ENCODE measurements at places on chromosomes 1 and 21.
A peak's percentile ranks its signal among the peaks of the same experiment; 100 is the strongest.

GRCh38 chr1:70455291-70455690 lies 44.2 kb downstream of the CTH start:
- DNase-seq: no peak

DNA sequence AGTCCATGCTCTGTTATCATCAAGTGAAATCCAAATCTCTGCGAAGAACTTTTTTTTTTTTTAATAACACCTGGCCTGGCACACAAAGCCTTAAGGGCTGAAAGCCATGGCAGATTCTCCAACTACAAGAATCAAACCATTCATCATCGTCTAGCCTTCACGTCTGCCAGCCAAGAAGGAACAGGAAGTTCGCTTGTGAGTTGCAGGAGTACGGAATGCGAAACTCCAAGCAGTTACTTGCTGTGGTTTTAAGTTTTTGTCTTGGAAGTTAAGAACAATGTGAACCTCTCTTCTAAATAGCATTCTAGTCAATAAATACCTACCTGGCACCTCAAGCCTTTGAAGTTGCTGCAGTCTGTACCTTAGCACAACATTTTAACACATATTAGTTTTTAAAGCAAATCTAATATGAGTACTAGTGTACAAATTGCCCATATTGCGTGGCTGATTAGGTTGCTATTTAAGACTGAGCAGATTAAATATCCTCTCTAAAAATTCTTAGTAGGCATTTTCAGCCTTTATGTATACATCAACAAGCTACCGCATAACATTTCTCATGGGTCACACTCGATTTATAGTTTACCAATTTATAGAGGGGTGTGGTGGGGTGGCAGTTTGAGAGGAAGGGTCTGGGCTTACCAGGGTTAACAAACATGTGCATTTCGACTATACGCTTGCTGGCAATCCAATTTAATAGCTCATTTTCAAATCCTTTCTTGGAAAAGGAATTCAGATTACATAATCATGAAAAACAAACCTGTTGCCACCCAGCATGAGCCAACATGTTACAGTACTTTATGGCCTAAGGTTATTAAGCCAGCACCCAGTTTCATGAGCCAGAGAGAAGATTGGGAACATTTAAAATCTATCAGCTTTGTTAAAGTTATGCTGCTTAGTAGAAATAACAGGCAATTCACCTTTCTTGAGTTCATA lies 22.2 kb upstream of the PTPN14 start:
- no peak for DNase-seq

DNA sequence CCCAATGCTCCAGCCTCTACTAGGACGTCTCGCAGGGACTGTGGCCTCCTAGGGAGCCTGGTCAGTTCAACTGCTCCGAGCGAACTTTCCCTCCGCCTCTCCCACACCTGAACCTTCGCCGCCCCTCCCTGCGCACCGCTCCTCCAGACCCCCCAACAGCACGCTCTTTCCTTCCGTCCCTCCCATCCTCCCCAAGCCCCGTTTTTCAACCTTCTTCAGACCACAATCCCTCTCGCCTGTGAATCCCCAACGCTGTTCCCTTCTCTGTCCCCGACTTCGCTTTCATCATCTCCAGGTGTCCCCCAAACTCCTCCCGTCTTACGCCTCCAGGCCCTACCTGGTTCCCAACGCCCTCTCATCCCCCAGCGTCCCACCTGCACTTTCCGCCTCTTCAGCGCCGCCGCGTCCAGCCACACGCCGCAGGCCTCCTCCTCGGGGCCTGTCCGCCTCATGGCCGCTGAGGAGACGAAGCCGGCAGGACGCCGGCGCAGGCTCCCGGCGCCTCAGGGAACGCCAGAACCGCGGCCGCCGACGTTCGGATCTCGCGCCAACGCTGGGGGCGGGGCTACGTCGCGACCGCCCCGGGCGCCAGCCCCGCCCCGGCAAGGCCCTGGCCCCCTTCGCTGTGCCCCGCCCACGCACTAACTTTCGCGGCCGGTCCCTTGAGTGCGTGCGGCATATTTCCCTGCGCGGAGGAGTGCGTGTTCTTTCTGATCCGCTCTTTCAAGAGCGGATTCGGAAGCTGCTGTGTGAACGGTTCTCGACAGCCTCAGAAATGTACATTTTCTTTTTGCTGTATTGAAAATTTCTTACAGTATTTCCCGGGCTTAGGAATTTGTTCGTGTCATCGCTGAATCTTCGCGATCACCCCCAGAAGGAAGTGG lies at the start of gene AUNIP:
Gene AUNIP, minus strand, starts transcription at position 552 of the 884 bp plus-strand sequence. Its CDS starts 100 bp downstream, at position 452.
- DNase-seq: peak; percentile 78

- DNase-seq: no peak
Measured at GRCh38 chr1:200909757-200910239, 15.1 kb downstream of the INAVA start.

DNA sequence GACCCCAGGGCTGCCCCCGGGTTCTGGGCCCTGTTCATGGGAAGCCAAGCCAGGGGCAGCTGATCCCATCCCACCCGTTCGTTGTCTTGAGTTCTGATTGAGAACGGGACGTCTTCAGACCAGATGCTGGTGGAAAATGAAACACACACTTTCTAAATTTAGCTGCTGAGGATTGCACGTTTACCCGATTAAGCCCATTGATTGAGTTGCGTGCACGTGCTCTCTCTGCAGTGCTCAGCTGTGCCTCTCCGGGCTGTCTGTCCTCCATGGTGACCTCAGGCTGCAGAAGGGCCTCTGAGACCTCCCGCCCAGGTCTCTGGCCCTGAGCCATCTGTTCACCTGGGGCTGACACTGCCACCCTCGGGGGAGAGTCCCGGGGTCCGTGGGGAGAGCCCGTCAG lies 27.0 kb upstream of the PEX10 start:
- no peak for DNase-seq

DNA sequence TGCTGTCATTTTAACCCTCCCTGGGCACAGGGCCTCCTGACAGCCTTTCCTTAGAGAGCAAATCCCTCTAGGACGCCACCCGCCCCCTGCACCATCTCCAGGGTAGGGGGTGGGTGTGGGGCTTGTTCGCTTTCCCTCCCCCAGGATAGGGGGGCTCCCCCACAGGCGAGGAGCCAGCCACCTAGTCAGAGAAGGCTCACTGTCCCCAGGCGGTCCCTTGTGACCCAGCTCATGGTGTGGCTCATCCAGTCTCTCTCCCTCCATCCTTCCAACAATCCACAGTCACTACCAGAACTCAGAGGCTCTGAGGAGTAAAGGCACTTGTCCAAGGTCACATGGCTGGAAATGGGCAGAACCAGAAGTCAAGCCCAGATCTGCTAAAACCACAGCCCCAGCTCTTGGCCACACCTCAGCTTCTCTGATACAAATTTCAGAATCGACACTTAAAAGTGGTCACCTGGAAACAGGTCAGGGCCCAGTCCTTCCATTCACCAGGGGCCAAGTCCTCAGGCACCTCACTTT lies 89.8 kb downstream of the MRPL37 start:
- DNase-seq: no peak

DNA sequence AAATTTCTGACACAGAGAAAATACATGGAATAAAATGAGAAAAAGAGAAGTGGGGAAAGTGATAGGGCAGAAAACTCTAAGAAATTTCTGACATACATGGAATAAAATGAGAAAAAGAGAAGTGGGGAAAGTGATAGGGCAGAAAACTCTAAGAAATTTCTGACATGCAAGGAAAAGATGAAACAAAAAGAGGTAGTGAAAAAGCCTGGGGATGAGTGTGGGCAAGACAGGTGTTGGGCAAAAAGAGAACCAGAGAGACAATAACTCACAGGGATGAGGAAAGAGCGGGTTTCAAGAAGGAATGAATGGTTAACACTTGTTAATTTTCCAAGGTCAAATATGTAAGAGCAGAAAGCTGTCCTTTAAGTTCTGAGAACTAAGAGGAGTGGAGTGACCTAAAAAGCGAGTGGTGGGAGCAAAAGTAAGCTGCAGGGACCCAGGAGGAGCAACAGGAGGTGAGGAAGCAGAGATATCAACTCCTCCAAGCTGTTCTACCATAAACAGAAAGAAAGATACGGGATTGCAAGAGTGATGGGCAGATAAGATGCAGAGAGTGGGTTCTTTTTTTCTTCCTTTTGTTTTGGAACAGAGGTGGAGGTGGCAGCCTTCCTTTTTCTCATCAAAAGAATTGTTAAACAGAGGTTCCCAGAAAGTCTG lies 29.9 kb upstream of the EXO1 start:
- DNase-seq: no peak

DNA sequence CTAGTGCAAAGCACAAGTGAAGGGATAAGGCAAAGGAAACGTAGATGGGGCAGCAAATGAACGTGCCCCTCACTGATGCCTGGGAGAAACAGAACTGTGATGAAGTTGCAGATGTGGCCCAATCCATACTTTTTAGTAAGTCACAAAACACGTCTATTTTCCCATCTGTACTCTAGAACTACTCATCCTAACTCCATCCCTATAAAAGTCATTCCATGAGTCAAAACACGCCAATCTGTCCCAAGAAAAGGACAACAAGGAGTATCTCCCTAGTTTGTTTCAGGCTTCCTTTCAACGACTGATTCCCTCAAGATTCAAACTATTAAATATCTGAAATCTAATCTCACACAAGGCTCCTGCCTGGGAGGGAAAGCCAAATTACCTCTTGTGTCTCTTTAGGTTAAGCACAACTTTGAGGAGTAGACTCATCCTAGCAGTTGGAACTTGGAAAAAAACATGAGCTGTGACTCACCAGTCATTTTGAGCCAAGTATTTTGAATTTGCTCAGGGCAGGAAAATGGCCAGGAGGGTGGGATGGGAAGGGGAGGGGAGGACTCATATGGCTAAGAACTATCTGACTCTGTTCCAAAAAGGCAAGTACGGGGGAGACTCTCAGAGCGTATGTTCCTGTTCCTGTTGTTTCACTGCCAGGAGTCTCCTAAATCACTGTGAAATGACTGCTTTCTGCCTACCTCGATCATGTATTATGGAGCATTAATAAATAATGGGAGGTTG lies 214.5 kb upstream of the CAMK1G start:
- no peak for DNase-seq

DNA sequence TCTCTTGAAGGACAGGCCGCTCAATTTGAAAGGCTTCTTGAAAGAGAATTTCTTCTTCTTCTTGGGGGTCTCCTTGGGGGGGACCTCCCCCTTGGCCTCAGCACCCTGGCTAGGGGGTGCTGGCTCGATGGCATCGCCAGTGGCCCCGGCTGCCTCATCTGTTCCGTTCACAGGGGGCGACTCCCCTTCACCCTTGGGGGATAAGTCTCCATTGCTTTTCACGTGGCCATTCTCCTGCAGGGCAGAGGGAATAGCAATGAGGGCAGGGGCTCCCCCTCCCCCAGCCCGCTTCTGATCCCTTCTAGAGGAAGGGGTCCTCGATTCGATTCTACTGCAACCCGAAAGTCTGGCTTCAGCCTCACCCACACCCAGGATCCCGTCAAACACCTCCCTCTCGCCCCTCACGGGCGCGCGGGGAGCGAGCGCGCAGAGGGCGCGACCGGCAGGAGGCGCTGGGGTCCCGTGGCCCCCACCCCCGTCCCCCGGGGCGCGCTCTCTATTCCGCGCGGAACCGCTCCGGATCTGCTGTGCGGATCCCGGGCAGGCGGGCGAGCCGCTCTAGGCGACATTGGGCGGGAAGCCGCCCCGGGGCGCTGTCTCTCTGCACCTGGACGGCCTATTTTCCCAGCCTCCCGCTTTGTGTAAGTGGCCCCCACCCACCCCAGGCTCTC lies 1.0 kb downstream of the MARCKSL1 start:
- no peak for DNase-seq

GRCh38 chr1:29465755-29466154 lies 229.4 kb downstream of the PTPRU start:
- no peak for DNase-seq

GRCh38 chr1:52056937-52057231 lies 789 bp downstream of the BTF3L4 start:
- no peak for DNase-seq

- DNase-seq: no peak
Measured at GRCh38 chr21:44755227-44755626, 43.9 kb upstream of the TSPEAR start.

DNA sequence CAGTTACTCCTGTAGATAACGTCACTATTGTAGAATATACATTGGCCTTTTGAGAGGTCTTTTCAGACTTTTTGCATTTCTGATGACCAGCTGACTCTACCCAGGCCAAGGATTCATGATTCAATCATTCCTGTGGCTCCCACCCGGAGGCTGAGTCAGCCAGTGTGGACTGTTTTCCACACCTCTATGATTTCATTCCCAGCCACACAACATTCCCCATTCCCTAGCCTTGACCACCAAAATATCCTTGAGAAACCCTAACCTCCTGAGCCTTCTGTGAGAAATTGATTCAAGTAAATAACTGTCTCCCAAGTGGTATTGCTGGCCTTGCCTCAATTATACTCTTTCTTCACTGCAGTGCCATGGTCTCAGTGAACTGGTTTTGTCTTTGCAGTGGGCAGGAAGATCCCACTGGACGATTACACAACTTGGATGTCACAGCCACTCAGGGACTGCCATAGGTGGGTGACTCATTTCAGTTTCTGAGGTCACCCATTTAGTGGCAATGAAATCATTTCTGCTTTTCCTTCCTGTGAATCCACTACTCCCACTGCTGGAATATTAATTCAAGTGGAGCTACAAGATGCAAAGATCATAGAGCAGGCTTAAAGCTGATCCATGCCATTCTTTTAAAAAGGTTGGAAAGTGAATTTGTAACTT lies 518.6 kb upstream of the ZP4 start:
- DNase-seq: no peak

- no peak for DNase-seq
Measured at GRCh38 chr1:7186382-7187111, 401.3 kb downstream of the CAMTA1 start.

- DNase-seq: no peak
Measured at GRCh38 chr1:190663962-190664361, 186.3 kb upstream of the BRINP3 start.

DNA sequence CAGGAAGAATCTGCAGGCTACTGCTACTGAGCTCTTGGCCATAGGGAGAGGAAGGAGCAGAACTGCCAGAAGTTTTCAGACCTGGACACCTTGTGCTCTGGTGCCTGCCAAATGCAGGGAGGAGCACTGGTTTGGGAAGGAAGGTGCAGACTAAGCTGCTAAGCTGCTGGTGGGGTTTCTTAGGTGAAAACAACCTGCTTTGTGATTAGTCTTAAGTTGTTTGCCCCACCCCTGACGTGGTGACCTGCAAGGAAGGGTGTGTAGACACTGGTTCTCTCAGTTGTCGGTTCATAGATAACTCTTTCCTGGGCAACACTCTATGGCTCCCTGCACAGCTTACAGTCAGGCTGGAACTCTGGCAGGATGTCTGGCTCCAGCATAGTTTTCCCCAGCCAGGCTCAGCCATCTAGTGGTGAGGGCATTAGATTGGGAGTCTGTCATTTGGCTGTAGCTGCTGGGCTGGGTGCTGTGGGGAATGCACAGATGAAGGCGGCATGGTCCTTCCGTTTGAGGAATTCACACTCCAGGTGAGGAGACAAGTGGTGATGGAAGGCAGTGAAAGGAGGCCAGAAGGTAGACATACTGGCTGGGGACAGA lies 10.3 kb upstream of the S100A10 start:
- no peak for DNase-seq

GRCh38 chr1:93907718-93908117 lies 1.5 kb downstream of the GCLM start:
- no peak for DNase-seq

GRCh38 chr1:15748264-15748663 lies 6.0 kb downstream of the TMEM82 start:
- DNase-seq: no peak

Measured in stimulated activated CD4-positive, alpha-beta T cell treated with anti-CD3 and anti-CD28 coated beads, TNF-alpha, amount 100 ng/mL, for 1 hour (primary cell).